ENCODE measurements at places on chromosomes 7 and 10.
A peak's percentile ranks its signal among the peaks of the same experiment; 100 is the strongest.

- DNase-seq = no peak
Observed at GRCh38 chr7:108038986-108039385, 36.0 kb upstream of the LAMB1 start.

GRCh38 chr7:136130511-136131303, 153.5 kb upstream of the MTPN start:
- no peak for DNase-seq

DNA sequence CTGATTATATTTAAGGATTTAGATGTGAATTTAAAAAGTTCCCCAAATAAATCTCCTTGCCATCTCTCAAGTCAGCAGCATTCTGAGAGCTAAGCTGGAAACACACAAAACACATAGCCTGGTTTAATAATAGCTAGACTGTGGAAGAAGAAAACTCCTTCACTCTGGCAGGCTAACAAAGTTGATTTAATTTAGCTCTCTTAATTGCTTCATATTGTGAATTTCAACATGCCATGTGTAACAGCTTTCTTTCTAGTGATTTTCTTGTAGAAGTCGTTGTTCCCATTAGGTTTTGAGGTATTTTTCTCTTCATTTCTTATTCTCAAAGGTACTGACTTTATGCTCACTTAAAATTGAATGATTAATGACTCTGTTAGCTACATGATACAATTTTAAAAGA, 216.8 kb upstream of the AKR1E2 start:
- DNase-seq = no peak

DNA sequence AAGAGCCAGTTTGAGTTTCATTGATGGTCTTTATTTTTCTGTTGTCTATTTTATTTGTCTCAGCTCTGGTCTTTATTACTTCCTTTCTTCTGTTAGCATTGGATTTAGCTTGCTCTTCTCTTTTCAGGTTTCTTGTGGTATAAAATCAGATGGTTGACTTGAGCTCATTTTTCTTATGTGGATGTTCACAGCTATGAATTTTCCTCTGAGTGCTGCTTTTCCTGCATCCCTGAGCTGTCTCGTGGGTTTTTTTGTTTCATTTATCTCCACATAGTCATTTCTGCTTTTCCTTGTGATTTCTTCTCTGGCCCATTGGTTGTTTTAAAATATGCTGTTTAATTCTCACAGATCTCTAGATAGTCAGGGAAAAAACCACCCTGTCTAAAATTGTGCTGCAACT, 19.7 kb downstream of the ADGRA1 start:
- no peak for DNase-seq

GRCh38 chr7:30617359-30617758, 22.7 kb downstream of the GARS1 start:
- no peak for DNase-seq

- DNase-seq = no peak
Observed at GRCh38 chr7:45173596-45174327, 16.2 kb downstream of the RAMP3 start.

DNA sequence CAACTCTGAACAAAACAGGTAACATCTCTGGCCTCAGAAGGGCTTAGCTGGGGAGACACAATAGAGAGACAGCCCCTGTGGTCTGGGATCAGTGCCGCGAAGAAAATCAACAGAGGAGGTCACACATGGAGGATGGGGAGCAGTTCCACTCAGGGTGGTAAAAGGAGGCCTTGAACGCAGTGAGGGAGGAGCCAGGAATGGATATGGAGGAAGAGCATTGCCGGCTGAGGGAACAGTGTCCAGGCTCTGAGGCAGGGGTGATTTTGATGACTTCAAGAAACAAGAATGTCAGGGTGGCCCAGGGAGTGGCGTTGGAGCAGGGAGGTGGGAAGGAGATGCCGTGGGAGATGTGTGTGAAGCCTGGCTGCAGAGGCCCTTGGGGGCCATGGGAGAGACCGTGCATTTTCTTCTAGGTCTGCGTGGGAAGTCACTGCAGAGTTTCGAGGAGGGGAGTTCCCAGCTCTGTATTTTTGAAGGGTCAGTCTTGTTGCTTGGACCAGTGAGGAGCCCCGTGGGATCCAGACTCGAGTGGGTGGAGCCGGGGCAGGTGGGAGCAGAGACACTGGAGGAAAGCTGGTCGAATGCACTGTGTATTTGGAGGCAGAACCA, 35.7 kb upstream of the SH2D4B start:
- no peak for DNase-seq

- DNase-seq = peak; percentile 47
Observed at GRCh38 chr7:141864765-141865447, 23.6 kb upstream of the PRSS37 start.
